ENCODE measurements at places on chromosomes 7 and 10.

DNA sequence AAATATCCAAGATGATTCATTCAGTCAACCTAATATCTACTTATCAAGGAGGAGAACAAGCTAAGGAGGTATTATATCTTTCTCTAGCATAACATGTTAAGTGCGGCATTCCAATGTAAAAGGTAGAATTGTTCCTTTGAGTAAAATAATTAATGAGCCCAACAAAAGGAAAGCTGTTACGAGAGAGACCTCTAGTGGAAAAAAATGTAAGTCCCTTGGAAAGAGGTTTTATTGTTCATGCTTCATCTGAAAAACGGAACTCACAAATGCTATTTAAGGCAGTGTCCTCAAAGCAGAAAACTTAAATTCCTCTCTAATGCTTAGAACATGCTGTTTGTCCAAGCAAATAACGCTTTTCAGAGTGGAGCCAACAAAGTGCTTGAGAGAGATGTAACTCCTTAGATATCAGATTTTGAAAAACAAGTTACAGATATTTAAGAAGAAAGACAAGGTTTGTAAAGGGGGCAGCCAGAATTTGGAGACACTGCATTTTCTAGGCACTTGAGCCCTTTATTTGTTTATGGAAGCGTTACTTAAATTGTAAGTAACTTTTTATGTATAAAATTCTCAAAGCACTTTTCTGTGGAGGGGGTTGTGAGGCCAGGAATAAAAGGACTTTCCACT, 119.9 kb downstream of the TFEC start:
- no peaks in the 10 kb centered on the region for H3K4me1 ChIP-seq
- no peaks in the 10 kb centered on the region for H3K27me3 ChIP-seq
- H3K36me3 ChIP-seq: no peaks in the 10 kb centered on the region

- no peak for DNase-seq
- H3K27ac ChIP-seq: no peak overlapping the region
- peaks cover 25% of the 10 kb centered on the region for H3K36me3 ChIP-seq
- no peak overlapping the region for H3K4me3 ChIP-seq
- no peaks in the 10 kb centered on the region for H3K27me3 ChIP-seq
Measured at GRCh38 chr10:13115832-13116803, 16.2 kb downstream of the OPTN start.

DNA sequence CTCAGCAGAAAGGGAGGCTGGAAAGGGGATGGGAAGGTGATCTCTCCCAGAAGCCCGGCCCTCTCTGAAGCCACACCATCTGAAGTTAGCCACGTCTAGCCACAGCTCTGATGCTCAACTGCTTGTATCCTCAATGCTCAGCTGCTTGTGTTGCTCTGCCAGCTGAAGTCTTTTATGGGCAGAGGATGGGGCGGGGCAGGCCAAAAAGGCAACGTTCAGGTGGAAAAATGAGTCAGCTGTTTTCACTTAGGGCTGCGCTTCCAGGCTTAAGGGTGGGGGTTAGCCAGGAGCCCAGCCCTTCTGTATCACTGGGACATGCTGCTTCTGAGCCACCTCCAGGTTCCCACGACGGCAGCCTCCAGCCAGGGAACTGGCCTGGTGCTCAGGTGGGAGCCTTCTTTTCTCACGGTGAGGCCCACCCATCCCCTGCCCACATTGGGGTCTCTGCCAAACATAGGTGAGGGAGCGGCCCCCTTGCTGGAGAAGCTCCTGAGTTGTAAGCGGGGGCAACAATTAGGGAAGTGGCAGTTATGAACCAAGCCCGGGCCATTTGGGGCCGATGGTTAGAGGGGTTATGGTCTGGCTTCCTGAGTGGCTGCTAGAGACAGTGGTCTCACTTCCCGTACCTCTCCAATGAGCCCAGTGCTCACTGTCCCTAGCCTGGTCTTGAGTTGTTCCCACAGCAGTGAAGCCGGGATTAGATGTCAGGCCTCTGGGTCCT, 44.9 kb upstream of the CNPY1 start:
- peaks cover 5% of the 10 kb centered on the region for H3K27me3 ChIP-seq
- no peak for DNase-seq
- H3K36me3 ChIP-seq: no peaks in the 10 kb centered on the region
- H3K4me3 ChIP-seq: no peak overlapping the region
- H3K27ac ChIP-seq: no peak overlapping the region
- no peaks in the 10 kb centered on the region for H3K4me1 ChIP-seq

DNA sequence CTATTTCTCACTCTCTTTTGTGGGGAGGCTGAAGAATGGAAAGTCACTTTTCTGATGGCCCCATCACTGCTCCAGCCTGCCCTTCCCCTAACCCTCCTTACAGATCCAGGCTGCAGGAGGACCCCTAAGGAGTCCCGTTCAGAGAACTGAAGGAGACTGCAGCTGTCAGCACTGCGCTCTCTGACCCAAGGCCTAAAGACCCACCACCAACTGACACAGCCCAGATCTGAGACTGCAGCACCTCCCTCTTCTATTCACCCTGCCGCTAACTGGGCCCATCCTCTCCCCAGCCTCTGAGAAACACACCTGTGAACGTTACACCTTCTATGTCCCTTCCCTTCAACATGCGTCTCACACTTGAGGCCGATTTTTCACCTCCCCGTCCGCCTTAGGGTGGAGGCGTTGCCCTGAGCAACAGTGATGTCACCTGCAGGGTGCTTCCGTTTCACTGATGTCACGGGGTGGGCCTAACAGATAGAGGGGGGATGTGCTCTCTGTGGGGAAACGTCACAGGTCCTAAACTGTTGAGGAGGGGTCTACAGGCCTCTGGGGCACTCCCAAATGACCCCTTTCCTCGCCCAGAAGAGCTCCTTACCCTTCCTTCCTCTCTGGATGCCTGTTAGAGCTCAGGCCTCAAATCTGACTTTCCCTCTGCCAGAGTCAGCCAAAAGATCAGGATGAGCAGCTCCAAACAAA, 5.1 kb downstream of the ITPRIP start:
- no peaks in the 10 kb centered on the region for H3K27me3 ChIP-seq
- H3K4me1 ChIP-seq: peaks cover 85% of the 10 kb centered on the region
- peak overlapping the region; percentile 99 for H3K27ac ChIP-seq
- H3K36me3 ChIP-seq: no peaks in the 10 kb centered on the region
- DNase-seq: peak; percentile 73

GRCh38 chr7:85039196-85039923, 147.5 kb downstream of the SEMA3D start:
- no peaks in the 10 kb centered on the region for H3K4me1 ChIP-seq
- no peak overlapping the region for H3K4me3 ChIP-seq
- no peaks in the 10 kb centered on the region for H3K27me3 ChIP-seq
- DNase-seq: no peak
- H3K27ac ChIP-seq: no peak overlapping the region
- H3K36me3 ChIP-seq: no peaks in the 10 kb centered on the region

GRCh38 chr10:33067481-33067880, 109.5 kb upstream of the ITGB1 start:
- no peaks in the 10 kb centered on the region for H3K4me1 ChIP-seq
- H3K27ac ChIP-seq: no peak overlapping the region

DNA sequence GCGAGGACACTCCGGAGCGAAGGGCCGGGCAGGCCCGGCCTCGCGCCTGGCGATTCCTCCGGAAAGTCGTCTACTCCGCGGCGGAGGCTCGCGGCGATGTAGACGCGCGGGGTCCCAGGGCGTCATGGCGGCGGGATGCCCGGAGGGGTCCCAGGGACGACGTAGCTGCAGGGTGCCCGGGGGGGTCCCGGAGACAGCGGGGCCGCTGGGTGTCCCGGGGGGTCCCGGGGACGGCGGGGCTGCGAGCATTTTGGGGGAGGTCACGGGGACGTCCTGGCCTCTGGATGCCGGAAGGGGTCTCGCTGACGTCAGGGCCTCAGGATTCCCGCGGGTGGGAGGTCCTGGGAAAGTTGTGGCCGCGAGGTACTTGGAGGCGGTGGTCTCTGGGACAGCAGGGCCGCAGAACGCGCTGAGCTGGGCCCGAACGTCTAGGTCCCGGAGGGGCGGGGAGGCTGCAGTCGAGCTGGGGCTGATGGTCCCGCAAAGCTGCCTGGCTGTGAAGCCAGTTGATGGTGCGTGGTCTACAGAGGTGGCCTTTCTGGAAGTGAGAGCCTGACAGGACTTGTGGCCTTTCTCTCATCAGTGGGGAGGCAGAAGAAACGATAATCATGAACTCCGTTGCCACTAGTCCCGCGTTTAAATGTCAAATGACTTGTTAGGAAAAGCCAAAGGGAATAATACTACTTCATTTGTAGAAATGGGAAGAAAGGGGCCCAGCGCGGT, 637 bp downstream of the HSPA14 start:
- peaks cover 20% of the 10 kb centered on the region for H3K4me1 ChIP-seq
- H3K4me3 ChIP-seq: peak overlapping the region; percentile 95
- peaks cover 38% of the 10 kb centered on the region for H3K36me3 ChIP-seq
- DNase-seq: peak; percentile 72
- H3K27me3 ChIP-seq: no peaks in the 10 kb centered on the region

DNA sequence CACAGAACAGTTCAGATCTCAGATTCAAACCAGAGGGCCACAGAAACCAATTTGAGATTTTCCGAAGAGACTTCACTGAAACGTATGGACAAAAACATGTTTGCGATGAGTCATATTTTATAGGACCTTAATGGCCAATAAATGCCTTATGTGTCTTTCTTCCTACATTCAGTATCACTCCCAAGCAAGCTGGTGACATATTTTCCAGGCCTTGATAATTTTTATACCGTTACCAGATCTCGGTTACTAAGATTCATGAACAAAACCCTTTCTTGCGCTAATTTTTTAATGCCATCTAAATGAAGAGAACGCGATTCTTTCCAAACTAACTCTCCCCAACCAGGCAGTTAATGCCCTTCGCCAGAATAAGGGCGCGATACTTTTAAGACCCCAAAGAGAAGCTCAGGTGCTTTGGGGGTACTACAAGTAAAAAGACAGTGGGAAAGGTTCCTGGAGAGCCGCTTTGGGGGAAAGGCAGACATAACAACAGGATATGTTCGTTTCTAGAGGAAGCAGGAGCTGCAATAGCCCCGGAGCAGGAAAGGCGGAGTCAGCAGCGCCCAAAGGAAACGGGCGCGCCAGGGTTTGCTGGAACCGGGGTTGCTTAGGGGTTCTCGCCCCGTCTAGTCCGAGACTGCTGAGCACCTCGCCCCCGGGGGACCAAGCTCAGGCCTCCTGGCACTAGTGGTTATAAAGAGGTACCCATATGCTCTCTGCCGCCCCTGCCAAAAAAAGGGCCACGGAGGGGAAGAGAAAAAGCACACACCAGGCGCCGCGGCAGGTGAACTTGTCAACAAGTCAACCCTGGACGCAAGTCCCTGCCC, 884 bp downstream of the ICA1 start:
- no peaks in the 10 kb centered on the region for H3K36me3 ChIP-seq
- peak overlapping the region; percentile 79 for H3K27ac ChIP-seq
- H3K4me1 ChIP-seq: no peaks in the 10 kb centered on the region
- peak; percentile 66 for DNase-seq

GRCh38 chr10:6511347-6511746, 68.7 kb downstream of the PRKCQ start:
- no peaks in the 10 kb centered on the region for H3K4me1 ChIP-seq
- H3K4me3 ChIP-seq: no peak overlapping the region
- H3K27me3 ChIP-seq: no peaks in the 10 kb centered on the region
- H3K36me3 ChIP-seq: no peaks in the 10 kb centered on the region
- no peak overlapping the region for H3K27ac ChIP-seq
- DNase-seq: no peak

DNA sequence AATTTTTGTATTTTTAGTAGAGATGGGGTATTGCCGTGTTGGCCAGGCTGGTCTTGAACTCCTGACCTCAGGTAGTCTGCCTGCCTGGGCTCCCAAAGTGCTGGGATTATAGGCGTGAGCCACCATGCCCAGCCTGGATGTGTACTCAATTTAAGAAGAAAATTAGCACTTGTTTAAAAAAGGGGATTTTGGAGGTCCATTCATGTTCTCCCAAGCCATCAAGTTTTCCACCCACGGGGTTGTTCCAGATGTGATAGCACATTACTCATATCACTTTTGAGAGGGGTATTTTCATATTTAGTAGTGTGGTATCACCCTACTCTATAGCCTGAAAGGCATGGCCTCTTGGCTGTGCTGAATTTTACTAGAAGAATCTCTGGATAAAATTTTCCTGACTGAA, 10.5 kb upstream of the SLC26A3 start:
- no peak for DNase-seq
- peak overlapping the region; percentile 83 for H3K27ac ChIP-seq
- no peak overlapping the region for H3K4me3 ChIP-seq
- no peaks in the 10 kb centered on the region for H3K27me3 ChIP-seq

DNA sequence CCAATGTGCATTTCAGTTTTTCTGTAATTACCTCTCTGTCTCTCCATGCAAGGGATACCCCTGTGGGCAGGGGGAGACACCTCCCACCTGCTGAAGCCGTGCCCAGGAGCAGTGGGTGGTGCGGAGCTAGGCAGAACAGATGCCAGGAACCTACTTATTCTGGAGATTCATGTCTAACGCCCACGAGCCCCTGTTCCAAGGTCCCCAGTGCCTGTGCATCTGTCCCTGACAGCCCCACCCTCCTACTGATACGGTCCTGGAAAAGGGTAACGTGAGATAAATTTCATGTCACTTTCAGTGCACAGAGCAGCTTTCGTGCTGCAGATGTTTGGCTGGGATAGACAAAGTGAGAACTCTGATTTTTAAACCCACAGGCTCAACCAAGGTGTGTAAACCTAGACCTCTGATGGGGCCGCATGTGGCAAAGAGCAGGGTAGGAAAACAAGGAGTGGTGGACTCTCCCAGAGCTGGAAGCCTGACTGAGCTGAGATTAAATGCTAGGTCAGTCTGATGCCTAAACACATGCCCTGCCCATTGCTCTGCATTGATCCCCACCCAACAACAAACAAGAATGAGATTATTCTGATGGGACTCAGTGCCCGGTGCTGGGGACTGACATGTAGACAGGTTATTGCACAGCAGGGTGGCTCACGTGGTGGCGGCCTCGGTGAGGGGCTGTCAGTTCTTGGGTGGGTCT, 123.6 kb upstream of the GDF10 start:
- H3K27ac ChIP-seq: no peak overlapping the region
- no peak for DNase-seq
- H3K27me3 ChIP-seq: no peaks in the 10 kb centered on the region
- no peaks in the 10 kb centered on the region for H3K36me3 ChIP-seq

DNA sequence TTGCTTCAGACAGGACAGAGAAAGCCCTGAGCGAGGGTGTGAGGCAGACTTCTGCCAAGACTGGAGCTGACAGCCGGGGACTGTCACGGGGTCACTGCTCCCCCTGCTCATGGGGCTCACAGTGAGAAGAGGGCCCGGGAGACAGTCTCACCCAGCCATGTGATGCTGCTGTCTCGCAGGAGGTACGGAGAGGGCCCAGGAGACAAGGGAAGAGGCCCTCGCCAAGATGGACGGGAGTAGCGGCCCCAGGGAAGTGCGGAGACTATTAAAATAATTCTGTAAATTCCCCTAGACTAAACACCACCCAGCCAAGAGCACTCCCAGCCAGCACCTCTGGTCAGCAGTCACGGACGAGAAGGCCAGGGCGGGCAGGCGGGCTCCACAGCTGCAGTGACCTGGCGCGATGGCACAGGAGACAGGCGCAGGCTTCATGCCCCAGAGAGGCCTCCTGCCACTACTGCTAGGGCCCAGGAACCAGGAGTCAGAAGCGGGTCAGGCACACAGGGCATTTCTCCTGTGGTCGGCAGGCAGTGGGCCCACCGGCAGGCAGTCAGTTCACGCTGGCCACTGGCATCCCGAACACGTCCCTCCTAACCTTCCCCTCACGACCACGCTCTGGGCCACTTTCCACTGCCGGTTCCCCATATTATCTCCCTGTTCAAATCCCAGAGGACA, 24.1 kb downstream of the WDR86 start:
- no peak overlapping the region for H3K4me3 ChIP-seq
- no peak overlapping the region for H3K27ac ChIP-seq

- no peak overlapping the region for H3K4me3 ChIP-seq
- DNase-seq: no peak
- H3K4me1 ChIP-seq: no peaks in the 10 kb centered on the region
- no peaks in the 10 kb centered on the region for H3K36me3 ChIP-seq
Measured at GRCh38 chr7:94146408-94146807, 142.3 kb upstream of the BET1 start.
